ENCODE measurements at places on chromosomes 13 and 19. TPM values are rescaled to one million over a fixed set of nuclear protein-coding genes. Genes with fewer than 3 reads are reported as not detected.

The ZNF177 gene
- 1.3 TPM for total RNA-seq

The ZNF536 gene
- total RNA-seq = not detected

The HIF3A gene
- total RNA-seq = 7.8 TPM

The ZSWIM9 gene
- total RNA-seq = 3.3 TPM

The SHANK1 gene
- total RNA-seq = 0.98 TPM

The TMPRSS9 gene
- total RNA-seq = not detected

The HTR2A gene
- not detected for total RNA-seq

The BCAM gene
- 29.4 TPM for total RNA-seq

The ZNF121 gene
- 32.7 TPM for total RNA-seq

The TEX26 gene
- total RNA-seq = not detected

The EPSTI1 gene
- total RNA-seq = 2.3 TPM

All from vein endothelial cell (primary cell).